AG04450 (cell line): ENCODE measurements at places on chromosomes 11 and 22.
A peak's percentile ranks its signal among the peaks of the same experiment; 100 is the strongest.

GRCh38 chr11:31655483-31655882, 145.9 kb downstream of the ELP4 start:
- no peak for DNase-seq

GRCh38 chr11:75867778-75868374, 52.9 kb downstream of the UVRAG start:
- DNase-seq = peak; percentile 23

DNA sequence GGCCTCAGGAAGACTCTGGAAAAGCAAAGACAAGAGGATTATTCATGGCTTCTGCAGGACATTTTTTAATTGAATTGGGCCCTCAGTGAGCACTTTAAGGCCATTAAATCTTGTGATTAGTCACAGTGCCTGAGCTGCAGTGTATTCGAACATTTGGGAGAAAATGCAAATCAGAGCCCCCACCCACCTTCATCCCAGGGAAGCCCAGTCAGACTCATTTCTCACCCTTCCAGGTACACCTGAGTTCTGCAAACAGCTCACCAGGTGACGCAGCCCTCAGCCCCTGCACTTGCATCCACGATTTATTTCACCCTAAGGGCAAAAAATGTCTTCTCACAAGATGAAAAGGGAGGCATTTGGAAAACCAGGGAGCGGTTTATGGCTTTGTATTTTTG, 128.7 kb downstream of the MPPED1 start:
- DNase-seq = no peak

- no peak for DNase-seq
These were observed 6.9 kb downstream of the CLCF1 start for GRCh38 chr11:67366546-67366945.

DNA sequence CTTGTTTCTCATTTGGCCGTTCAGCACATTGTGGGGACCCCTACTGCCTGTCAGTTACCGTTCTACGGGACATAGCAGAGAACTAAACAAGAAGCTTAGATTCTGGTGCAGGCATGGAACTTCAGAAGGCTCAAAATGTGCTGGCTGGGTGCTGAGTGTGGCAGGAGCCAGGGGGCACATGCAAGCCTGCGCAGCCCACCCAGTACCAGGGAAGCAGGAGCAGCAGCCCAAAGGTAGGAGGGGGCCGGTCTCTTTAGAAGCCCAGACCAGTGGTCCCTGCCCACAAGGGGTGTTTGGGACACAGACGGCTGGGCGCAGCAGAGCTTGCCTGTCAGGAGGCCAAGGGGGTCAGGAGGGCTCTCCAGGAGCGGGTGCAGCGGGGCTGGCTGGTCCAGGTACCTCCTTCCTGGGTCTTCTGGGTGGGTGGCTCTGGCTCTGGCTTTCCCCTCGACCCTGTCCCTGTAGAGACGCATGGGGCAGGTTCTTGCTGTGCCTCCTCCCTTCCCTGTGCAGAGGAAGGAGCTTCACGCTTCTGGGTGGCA, 2.2 kb downstream of the PTDSS2 start:
- DNase-seq = no peak

DNA sequence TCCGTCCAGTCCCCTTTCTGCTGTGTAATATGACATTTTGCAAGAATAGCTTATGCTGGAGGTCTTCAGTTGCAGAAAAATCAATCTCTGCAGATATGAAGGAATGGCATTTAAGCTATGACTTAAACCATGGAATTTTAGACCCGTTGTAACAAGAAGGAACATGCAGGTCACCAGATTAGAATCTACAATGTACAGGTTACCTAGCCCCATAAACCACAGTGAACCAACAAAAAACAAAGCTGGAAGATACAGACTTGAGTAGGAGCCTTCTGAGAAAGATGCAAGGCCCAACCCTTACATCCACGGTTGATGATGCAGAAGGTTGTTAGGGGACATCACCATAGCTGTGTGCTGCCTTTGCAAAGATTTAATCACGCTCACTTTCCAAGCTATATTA, 132.5 kb downstream of the WT1 start:
- no peak for DNase-seq

DNA sequence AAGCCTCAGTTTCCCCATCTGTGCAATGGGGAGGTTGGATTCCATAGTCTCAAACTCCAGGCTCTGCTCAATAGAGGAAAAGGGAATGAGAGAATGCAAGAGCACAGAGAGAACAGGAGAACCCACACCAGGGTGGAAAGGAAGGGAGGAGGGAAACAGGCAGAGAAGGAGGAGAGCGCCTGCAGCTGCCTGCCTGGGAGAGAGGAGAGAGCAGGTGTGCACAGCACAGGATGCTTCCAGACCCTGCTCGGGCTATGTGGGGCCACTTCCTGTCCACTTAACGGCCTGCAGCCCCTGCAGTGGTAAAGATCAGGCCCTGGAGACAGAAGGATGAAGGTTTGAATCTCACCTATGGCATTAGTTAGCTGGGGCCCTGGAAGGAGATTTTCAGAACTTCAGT, 12.3 kb downstream of the LRRC32 start:
- DNase-seq = no peak

DNA sequence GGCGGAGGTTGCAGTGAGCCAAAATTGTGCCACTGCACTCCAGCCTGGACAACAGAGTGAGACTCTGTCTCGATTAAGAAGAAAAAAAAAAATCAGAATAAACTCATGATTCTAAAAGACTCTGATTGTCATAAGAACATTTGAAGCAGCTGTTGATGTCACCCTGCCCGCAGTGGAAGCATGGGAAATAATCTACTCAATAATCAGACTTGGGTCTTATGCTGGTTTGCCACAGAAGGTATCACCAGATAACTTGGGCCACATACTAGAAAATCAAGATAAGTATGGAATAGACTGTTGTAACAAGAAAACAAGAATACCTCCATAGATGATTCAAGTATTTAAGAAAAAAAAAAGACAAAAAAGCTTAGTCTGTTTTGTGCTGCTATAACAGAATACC, 8.2 kb downstream of the CAVIN3 start:
- DNase-seq = no peak

GRCh38 chr11:105829084-105829483, 193.0 kb downstream of the MSANTD4 start:
- DNase-seq = no peak

- peak; percentile 82 for DNase-seq
These were observed 11.2 kb upstream of the TMEM184B start for GRCh38 chr22:38284042-38284402.

- DNase-seq = no peak
These were observed 58.6 kb upstream of the GUCY1A2 start for GRCh38 chr11:107076832-107077231.

- DNase-seq = no peak
These were observed 340.0 kb downstream of the LRRC4C start for GRCh38 chr11:41119484-41119883.

- DNase-seq = no peak
These were observed 14.1 kb upstream of the NUP50 start for GRCh38 chr22:45149671-45150070.

DNA sequence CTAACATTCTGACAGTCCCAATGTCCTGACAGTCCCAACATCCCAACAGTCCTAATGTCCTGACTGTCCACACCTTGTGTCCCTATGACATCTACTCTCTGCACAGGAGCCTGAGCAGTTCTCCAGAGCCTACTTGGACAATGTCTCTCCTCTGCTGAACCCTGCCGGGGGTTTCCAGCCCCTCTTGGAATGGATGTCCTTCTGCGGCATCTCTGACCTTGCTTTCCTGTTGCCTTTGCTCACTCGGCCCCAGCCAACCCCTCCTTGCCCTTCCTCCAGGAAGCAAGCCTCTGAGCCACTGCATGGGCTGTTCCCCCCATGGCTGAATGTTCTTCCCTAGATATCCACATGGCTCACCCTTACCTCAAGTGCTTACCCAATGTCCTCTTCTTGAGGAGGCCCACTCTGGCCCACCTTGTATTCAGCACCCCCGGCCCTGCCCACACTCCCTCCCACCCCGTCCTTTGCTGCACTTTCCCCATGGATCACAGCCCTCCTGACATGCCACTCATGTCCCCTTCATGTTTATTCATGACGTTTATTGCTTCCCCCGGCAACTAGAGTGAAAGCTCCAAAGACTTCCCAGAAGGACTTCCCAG, 59.5 kb downstream of the DHCR7 start:
- no peak for DNase-seq

DNA sequence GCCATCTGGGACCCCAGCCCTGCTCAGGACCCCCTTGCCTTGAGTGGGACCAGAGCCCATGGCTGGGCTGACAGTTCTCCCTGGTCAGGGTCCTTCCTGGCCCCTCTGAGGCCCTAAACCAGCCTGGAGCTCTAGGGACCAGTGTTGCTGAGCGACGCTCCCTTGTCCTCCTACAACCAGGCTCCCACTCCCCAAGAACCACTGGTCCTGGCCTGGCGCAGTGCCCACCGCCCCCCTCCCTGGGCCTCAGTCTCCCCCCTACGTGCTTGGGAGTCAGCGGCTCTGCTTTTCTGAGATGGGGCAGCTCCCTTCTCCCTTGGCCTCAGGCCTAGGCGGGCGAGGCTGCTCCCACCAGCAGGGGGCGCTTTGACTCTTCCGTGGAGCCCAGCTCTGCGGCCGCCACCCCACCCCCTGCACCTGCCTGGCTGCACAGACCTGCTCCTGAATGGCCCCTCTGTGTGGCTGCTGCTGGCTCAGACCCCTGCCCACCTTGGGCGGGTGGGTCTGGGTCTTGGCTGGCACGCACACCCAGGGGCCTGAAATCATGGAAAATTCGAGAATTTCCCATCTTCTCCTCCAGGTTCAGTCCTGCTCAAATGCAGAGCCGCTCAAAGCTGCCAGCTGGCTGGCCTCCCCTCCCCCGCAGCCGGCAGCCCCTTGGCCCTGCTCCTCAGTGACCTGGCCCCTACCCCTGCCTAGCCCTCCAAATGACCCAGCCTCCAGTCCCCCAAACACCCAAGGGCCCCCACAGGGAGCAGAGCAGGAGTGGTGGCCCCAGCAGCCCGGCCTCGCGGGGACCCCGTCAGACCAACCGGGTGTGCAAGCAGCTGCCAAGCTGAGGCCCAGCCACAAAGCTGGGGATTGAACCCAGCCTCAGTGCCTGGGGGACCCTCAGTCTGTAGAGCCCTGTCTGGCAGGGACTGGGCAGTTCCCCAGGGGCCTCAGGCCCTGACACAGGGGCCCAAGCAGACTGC, 9.1 kb downstream of the PRR33 start:
- peak; percentile 15 for DNase-seq

GRCh38 chr11:93870616-93871015, 20.2 kb upstream of the VSTM5 start:
- DNase-seq = no peak

DNA sequence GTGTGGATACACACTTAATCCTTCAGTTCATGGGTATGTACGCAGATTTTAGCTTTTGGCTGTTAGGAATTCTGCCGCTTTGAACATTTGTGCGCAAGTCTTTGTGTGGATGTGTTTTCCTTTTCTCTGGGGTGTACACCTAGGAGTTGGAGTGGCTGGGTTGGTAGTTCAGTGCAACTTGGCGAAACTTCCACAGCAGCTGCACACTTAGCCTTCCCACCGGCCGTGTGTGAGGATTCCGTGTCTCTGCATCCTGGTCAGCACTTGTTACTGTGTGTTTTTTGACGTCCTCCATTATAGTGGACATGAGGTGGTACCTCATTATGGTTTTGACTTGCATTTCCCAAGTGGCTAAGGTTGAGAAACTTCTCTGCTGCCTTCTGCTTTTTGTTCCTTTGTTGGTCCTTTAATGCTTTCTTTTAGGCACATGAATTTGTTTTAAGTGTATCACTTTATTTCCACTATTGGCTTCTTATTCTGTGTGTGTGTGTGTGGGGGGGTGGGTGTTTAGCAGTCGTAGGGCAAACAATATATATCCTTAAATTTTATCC, 72.1 kb upstream of the SLC25A18 start:
- no peak for DNase-seq

DNA sequence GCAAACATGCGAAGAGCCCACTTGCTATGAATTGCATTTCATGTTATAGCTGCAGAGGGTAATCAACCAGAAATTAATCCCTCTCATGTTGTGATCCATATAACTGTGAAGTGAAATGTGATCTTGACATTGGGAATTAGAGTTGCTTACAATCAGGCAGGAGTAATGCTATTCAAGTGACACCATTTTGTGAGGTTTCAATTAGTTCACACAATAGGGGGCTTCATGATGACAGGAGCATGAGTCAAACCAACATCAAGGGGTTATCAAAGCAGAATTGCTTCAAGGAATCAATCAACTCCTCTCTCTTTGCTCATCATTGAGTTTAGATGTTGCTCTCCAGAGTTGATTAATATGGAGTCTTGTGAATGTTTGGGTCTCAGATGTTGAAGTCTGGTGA, 1585.2 kb upstream of the TENM4 start:
- DNase-seq = no peak

- no peak for DNase-seq
These were observed 419.4 kb downstream of the BRD1 start for GRCh38 chr22:49408102-49408836.

DNA sequence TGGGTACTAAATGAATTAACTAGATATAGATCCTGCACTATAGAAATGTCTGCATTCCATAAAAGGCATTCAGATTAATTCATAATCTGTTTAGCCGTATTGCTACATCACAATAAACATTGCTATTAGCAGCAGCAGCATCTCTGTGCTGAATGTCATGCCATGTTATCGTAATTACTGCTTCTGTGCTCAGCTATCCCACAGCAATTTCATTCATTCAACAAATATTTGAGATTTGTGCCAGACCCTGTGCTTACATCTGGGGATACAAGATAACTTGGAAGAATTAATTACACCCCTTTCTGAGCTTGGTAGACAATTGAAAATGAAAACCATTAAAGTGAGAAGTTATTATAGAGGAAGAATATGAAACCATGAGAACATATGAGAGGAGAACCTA, 185.8 kb upstream of the C11orf87 start:
- no peak for DNase-seq

- DNase-seq = no peak
These were observed 152.4 kb upstream of the TTC12 start for GRCh38 chr11:113161711-113162591.

GRCh38 chr22:47589271-47590250, 827.1 kb downstream of the TBC1D22A start:
- DNase-seq = no peak

GRCh38 chr11:20021212-20021611, 139.1 kb downstream of the DBX1 start:
- no peak for DNase-seq

- no peak for DNase-seq
These were observed 191.1 kb upstream of the KIRREL3 start for GRCh38 chr11:127191689-127192088.

- DNase-seq = no peak
These were observed 20.6 kb upstream of the MUC5B start for GRCh38 chr11:1202154-1202775.
